H9 (cell line): ENCODE measurements at places on chromosomes 5 and 9. TPM values are rescaled to one million over a fixed set of nuclear protein-coding genes. Genes with fewer than 3 reads are reported as not detected.

The KIF4B gene
- total RNA-seq, result 0.04 and 0.07 TPM in 2 replicates

The SLC45A2 gene
- total RNA-seq, result not detected in 2 replicates

The CKMT2 gene
- 1.5 and 1.8 TPM in 2 replicates for total RNA-seq

The PCDHGA11 gene
- 2.6 and 2.7 TPM in 2 replicates for total RNA-seq

The TMC1 gene
- 2.4 and 2.5 TPM in 2 replicates for total RNA-seq

The PIGO gene
- 20.3 and 23.4 TPM in 2 replicates for total RNA-seq

The EPB41L4B gene
- total RNA-seq, result 18.9 and 19.7 TPM in 2 replicates

The SPOCK1 gene
- total RNA-seq, result 9.8 and 10.9 TPM in 2 replicates

The AQP3 gene
- 1.6 TPM in 2 replicates for total RNA-seq

The MEGF10 gene
- 36.5 and 38.5 TPM in 2 replicates for total RNA-seq

The POC5 gene
- total RNA-seq, result 12.2 and 13.0 TPM in 2 replicates

The SPATA31C1 gene
- 0.15 TPM in 2 replicates for total RNA-seq

The LCN12 gene
- 2.1 and 4.5 TPM in 2 replicates for total RNA-seq

The HMCN2 gene
- 6.7 and 8.6 TPM in 2 replicates for total RNA-seq

The ST6GALNAC4 gene
- total RNA-seq, result 15.4 and 16.5 TPM in 2 replicates

The RNF208 gene
- total RNA-seq, result 7.7 and 8.1 TPM in 2 replicates

GRCh38 chr5:166979307-166979895, 1312.0 kb upstream of the WWC1 start:
- no peak for DNase-seq

DNA sequence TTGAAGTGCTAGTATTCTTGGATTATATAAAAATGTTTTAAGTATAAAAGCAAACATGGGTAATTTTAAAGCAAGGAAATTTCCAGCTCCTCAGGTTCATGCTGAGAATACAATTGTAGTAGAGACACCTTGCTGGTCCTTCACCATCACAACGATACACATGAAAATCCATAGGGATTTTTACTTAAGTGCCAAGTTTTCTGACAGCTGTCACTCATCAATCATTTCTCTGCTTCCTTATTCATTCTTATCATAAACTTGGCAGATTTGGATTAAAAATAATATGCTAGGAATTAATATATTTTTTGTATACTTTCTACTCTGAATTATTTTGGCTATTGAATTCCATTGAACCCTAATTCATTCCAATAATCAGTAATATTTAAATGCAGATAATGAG, 167.9 kb upstream of the PTGER4 start:
- no peak for DNase-seq

DNA sequence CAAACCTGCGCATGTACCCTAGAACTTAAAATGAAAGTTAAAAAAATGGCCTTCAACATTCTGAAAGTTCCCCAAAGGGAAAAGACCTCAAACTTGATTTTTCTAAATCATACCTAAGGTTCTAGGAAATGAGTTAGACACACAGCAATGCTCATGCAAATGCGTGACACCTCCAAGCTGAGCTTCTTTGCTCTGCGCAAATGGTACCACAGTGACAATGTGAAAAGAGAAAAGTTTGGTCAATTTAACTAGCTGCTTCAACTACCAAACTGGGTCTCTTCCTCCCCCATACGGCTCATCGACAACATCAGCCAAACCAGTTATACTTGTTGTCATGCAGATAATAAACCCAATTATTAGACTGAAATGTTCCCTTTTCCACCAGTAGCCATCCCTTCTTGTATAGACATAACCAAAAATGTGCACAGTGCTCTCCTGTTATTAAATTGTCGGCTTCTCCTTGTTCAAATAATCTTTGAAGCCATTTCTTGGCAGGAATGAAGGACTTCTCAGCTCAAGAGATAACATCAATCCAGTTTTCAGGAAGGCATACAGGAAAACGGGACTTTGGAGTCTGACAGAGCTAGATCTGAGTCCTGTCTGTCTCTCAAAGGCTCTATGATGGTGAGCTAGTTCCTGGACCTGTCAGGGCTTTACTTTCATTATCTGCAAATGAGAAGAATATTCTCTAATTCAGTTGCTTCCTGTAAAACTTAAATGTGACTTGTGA, 185.6 kb upstream of the NR3C1 start:
- no peak for DNase-seq

- DNase-seq, result no peak
These were observed 36.3 kb downstream of the ERGIC1 start for GRCh38 chr5:172870291-172870714.

GRCh38 chr5:107403228-107403953, 267.3 kb downstream of the EFNA5 start:
- no peak for DNase-seq

- DNase-seq, result no peak
These were observed 581.8 kb upstream of the C9orf72 start for GRCh38 chr9:28155067-28155466.

GRCh38 chr5:80082731-80083100, 47.6 kb downstream of the THBS4 start:
- DNase-seq, result peak; percentile 89

- DNase-seq, result no peak
These were observed 74.7 kb downstream of the PPARGC1B start for GRCh38 chr5:149804478-149805450.

DNA sequence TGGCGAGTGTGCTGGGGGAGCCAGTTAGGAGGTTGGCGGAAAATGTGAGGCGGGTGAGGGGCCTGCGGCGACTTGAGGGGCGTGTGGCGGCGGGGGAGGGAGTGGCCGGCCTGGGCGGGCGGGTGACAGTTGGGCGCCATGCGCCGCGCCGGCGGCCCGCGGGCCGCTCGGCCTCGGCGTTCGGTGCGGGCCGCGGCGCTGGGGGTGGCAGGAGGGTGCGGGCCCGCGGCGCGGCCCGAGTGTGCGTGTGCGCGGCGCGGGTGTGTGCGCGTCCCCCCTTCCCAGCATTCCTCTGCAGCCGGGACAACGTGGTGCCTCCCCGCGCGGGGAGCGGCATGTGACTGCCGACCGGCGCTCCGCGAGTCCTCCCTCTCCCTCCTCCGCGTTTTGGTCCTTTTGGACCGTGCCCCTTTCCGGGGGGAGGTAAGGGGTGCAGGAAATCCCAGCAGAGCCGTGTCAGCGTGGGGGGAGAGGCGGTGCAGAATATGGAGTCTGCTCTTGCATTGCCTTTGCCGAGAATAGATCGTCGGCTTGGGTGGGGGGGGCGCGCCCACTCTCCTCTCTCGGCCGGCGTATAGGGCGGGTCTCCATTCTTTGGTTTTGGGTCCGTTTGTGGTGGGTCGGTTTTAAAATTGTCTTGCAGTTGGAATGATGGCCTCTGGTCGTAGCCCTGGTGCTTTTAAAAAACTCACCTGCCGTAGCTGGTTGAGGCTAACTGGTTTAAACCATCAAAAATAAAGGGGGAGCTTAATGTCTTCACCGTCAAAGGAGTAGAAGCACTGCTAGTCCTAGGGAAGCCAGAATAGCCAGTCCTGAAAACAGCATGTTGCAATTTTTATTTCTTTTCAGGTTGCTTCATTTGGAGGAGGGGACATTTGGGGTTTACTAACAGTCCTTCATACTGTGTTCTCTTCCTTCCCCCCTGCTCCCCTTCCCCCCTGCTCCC, 2.0 kb downstream of the LARP1 start:
- DNase-seq, result no peak

- no peak for DNase-seq
These were observed 43.9 kb upstream of the GLIPR2 start for GRCh38 chr9:36092509-36093215.

DNA sequence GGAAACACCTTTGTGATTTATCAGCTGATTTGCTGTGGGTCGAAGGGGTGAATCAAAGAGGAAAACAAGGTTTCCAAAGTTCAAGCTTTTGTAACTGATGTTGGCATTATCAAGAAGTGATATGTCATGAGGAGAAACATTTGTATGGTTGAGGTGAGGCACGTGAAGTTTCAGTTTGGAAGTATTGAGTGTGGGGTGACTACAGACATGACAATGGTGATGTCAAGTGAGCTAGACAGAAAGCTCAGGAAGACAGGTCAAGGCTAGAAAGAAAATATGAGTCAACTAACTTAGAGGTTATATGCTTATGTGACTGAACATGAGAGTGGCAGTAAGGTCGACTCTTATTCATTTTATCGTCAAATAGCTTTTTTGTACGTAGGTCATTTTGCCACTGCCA, 99.1 kb downstream of the RAB3C start:
- no peak for DNase-seq

GRCh38 chr5:132928062-132928407, 35.4 kb downstream of the AFF4 start:
- no peak for DNase-seq

GRCh38 chr5:101123363-101123762, 220.3 kb upstream of the ST8SIA4 start:
- no peak for DNase-seq

DNA sequence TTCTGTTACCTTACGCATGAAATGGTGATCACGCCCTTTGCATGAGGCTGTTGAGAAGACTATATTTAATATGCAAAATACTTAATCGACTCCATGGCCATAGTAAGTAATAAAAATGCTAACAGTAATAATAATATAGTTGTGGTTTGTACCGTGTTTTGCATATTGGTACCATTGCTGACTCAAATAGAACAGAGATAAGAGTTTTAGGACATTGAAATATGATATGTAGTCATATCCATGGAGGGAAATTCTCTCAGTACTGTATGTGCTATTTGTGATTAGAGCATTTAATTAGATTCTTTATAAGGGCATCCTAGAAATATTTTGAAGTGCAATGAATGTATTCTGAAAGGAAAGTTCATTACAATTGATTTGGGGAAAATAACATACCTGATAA, 41.9 kb downstream of the CFAP90 start:
- no peak for DNase-seq

DNA sequence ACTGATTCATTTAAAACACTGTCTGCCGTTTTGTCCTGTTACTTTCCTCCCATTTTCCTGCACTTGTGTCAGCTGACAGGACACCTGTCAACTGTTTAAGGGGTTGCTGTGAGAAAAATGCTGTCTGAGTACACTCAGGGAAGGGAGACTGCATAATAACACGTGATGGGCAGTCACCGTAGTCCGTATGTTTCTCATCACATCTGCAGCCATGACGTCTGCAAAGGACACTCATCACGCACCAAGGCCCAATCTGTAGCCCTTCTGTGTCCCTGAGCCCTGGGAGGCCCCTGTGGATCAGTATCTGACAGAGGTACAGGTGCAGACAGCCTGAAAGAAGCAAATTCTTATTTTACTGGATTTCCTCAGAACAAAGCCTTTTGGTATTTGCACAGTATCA, 396.3 kb downstream of the YTHDC2 start:
- DNase-seq, result no peak

- no peak for DNase-seq
These were observed 37.4 kb upstream of the SYNPO start for GRCh38 chr5:150603052-150603451.

DNA sequence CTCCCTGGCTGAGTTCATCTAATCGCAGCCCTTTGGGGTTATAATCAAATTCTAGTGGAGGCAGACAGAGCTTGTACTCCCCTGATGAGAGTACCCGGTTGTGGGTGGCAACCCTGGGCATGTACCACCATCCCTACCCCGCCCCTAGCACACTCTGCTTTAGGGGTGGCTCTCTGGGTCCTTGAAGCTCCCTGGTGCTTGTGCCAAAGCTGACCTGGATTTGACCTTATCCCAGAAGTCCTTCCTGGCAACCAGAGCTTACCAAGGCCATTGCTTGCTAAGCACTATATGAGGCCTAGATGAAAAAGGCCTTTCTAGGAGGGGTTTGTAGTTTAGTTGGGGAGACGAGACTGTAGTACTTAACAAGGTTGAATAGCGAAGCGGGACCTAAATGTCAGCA, 72.2 kb downstream of the RGS3 start:
- DNase-seq, result no peak

GRCh38 chr5:136666970-136667620, 301.8 kb upstream of the TRPC7 start:
- DNase-seq, result peak; percentile 39

GRCh38 chr5:178309271-178310013, 76.8 kb upstream of the PHYKPL start:
- DNase-seq, result no peak

DNA sequence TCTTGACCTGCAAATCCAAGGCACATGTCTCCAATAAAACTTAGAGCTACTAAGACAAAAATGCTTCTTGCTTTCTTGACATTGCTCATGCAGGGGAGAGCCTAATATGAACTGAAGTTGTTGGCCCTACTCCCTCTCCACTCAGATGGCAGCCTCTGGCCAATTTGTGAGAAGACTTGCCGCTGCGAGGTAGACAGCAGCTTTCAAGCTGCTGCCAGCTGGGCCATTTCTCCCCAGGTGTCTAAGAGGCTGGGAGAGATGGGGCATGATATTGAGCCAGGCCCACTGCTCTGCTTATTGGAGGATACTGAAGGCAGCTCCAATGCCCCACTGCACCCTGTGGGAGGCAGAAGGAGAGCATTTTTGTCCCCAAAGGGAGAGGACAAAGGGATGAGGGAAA, 380.5 kb downstream of the RASEF start:
- DNase-seq, result no peak

DNA sequence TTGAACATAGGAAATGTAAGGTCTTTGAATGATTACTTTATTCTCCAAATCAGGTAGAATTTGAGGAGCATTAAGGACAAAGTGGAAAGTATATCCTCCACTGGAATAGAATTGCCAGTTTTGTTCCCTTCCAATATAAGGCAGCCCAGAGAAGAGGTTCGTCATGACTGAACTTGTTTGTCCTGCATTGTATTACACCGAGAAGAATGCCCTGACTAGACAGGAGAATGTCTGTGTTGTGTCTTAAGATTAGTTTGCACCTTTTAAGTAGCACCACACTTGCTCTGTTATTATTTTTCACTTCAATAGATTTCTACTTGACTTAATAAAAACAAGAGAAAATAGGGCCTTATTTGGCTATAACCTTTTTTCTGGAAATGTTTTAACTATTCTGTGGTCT, 586.2 kb upstream of the PTGER4 start:
- DNase-seq, result no peak

- peak; percentile 14 for DNase-seq
These were observed 161.2 kb downstream of the RGS3 start for GRCh38 chr9:113624721-113625120.

- no peak for DNase-seq
These were observed 67.5 kb downstream of the SETX start for GRCh38 chr9:132287256-132287760.

GRCh38 chr5:151740958-151741373, 17.5 kb downstream of the ATOX1 start:
- DNase-seq, result no peak

- no peak for DNase-seq
These were observed 140.5 kb upstream of the COL5A1 start for GRCh38 chr9:134500931-134501760.

GRCh38 chr5:127486471-127486870, 31.0 kb upstream of the PRRC1 start:
- DNase-seq, result no peak

DNA sequence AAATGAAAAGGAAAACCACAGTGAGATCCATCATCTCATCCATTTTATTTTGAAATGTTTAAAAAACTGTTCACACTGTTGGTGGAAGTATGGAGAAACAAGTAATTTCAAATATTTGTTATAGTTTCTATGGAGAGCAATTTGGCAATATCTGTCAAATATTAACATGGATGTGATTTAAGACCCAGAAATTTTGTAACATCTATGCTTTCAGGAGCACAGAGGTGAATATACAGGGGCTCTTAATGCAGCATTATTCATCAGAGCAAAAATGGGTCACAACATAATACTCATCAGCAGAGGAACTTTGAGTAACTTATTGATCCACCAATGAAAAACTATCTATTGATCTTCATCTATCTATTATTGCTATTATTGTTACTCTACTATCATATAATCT, 31.4 kb upstream of the SPATA31C2 start:
- DNase-seq, result no peak
